Lower leg skin (tissue), 4 donors: ENCODE measurements at places on chromosomes 2 and 18. TPM values are rescaled to one million over a fixed set of nuclear protein-coding genes. Genes with fewer than 3 reads are reported as not detected.

Gene COLEC12
- 5.1 TPM for total RNA-seq

Gene GPR39
- 0.30 TPM for total RNA-seq

Gene C2orf78
- not detected for total RNA-seq

Gene CAPN14
- 0.83 TPM for total RNA-seq

Gene ERMN
- total RNA-seq = 0.65 TPM

Gene SERPINB5
- total RNA-seq = 327 TPM

Gene SERTAD2
- total RNA-seq = 30.5 TPM

Gene C2orf80
- total RNA-seq = not detected

Gene PRLH
- total RNA-seq = not detected

Gene PSME4
- 29.7 TPM for total RNA-seq

Gene SAG
- not detected for total RNA-seq

Gene SOX11
- total RNA-seq = 0.21 TPM

Gene DUSP2
- 51.5 TPM for total RNA-seq

Gene CFAP65
- not detected for total RNA-seq

Gene TLK1
- total RNA-seq = 24.5 TPM

Gene CERKL
- total RNA-seq = not detected

Gene MROH2A
- not detected for total RNA-seq

Gene HOXD4
- not detected for total RNA-seq

Gene TMEM200C
- 0.55 TPM for total RNA-seq

Gene PXDN
- 6.2 TPM for total RNA-seq

Gene CDCA7
- total RNA-seq = 5.5 TPM

Gene ZNF521
- total RNA-seq = 6.4 TPM

Gene POTEJ
- not detected for total RNA-seq

Gene OTX1
- 9.2 TPM for total RNA-seq

Gene CTLA4
- total RNA-seq = not detected

Gene IL36A
- total RNA-seq = not detected

Gene GALNT14
- total RNA-seq = 2.5 TPM

Gene CCDC178
- total RNA-seq = 1.4 TPM

Gene THSD7B
- total RNA-seq = not detected

Gene COLEC11
- not detected for total RNA-seq

Gene EGR4
- not detected for total RNA-seq

Gene ALLC
- total RNA-seq = 0.23 TPM

Gene SCN7A
- total RNA-seq = 2.1 TPM

Gene KCNJ13
- 0.84 TPM for total RNA-seq

Gene FZD7
- 9.1 TPM for total RNA-seq

Gene CERS6
- 66.7 TPM for total RNA-seq

Gene IL36G
- total RNA-seq = 65.1 TPM

Gene SIGLEC15
- total RNA-seq = 0.38 TPM

Gene AQP12B
- not detected for total RNA-seq

Gene INHBB
- 9.4 TPM for total RNA-seq

Gene ERBB4
- total RNA-seq = 0.59 TPM

Gene HOXD8
- 8.9 TPM for total RNA-seq

Gene AGXT
- total RNA-seq = not detected

Gene MLPH
- total RNA-seq = 18.5 TPM

Gene NMUR1
- 0.29 TPM for total RNA-seq

Gene SCN1A
- total RNA-seq = not detected

Gene TACR1
- total RNA-seq = 0.95 TPM

Gene TGFA
- total RNA-seq = 56.5 TPM

Gene LYPD1
- total RNA-seq = not detected

Gene GCA
- total RNA-seq = 7.5 TPM

Gene FLACC1
- total RNA-seq = not detected

Gene UGT1A3
- not detected for total RNA-seq
